ENCODE measurements at places on chromosomes 1 and 21. TPM values are rescaled to one million over a fixed set of nuclear protein-coding genes. Genes with fewer than 3 reads are reported as not detected.

CLDN17 gene
- not detected for total RNA-seq

CATSPERE gene
- total RNA-seq = 0.30 TPM

CENPF gene
- total RNA-seq = 40.5 TPM

TFAP2E gene
- total RNA-seq = 0.42 TPM

FCN3 gene
- not detected for total RNA-seq

HRNR gene
- not detected for total RNA-seq

CFHR2 gene
- not detected for total RNA-seq

CCDC190 gene
- total RNA-seq = not detected

SLC9C2 gene
- total RNA-seq = 0.46 TPM

FCRLA gene
- 0.83 TPM for total RNA-seq

SELENON gene
- 26.7 TPM for total RNA-seq

EDN2 gene
- total RNA-seq = not detected

SPRR2B gene
- total RNA-seq = not detected

ZBTB8OS gene
- 44.2 TPM for total RNA-seq

PAPPA2 gene
- total RNA-seq = 15.4 TPM

OR6K3 gene
- not detected for total RNA-seq

KRTAP21-2 gene
- not detected for total RNA-seq

MROH7 gene
- total RNA-seq = under 0.01 TPM

LHX4 gene
- under 0.01 TPM for total RNA-seq

AGBL4 gene
- not detected for total RNA-seq

SAMD13 gene
- 0.42 TPM for total RNA-seq

TSEN15 gene
- 32.4 TPM for total RNA-seq

TRNAU1AP gene
- total RNA-seq = 24.3 TPM

SPRR1B gene
- total RNA-seq = not detected

Data from smooth muscle cell of the umbilical artery (primary cell).